Activated CD4-positive, alpha-beta memory T cell treated with anti-CD3 and anti-CD28 coated beads, Interleukin-2, amount 10 ng/mL, durations not matched to agents 7 days and 5 days (primary cell): ENCODE measurements at places on chromosomes 7 and 10.

DNA sequence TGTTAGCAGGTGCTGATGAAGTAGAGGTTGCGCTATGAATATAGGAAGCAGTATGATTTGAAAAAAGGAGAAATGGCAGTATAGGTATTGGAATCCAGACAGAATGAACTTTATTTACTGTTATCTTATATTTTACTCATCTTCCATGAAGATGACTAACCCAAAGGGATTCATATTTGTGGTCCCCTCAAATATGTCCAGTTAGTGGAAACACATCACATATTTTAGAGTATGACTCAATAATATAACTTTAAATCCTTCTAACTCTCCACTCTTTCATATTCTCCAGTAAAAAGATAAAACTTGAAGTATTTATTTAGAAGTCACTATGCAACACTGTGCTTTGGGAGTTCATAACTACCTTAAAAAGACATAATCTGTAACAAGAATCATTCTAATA is 286.5 kb upstream of the LRRTM3 start:
- no peaks in the 10 kb centered on the region for H3K27me3 ChIP-seq
- no peaks in the 10 kb centered on the region for H3K36me3 ChIP-seq
- H3K4me3 ChIP-seq, result no peak overlapping the region
- no peaks in the 10 kb centered on the region for H3K4me1 ChIP-seq
- no peak overlapping the region for H3K27ac ChIP-seq

GRCh38 chr10:104406715-104407650 is 53.4 kb downstream of the CFAP58 start:
- no peaks in the 10 kb centered on the region for H3K36me3 ChIP-seq
- no peak for DNase-seq
- H3K4me1 ChIP-seq, result no peaks in the 10 kb centered on the region
- H3K4me3 ChIP-seq, result no peak overlapping the region
- H3K27ac ChIP-seq, result no peak overlapping the region

DNA sequence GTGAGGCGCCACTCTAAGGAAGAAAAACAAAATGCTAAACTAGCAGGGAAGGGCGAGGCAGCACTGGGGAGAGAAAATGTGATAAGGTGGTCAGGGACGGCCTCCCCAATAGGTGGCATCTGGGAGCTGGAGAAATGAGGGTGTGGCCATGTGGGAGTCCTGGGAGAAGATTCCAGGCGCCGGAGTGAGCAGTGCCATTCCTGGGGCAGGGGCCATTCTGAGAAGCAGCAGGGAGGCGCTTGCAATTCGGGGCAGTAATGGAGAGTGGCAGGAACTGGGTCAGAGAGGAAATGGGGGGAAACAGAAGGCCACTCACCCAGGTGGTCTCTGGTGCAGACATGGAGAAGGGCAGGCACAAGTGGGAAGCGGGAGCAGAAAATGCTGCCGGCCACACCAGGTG is 61.8 kb upstream of the LRRC18 start:
- no peaks in the 10 kb centered on the region for H3K4me1 ChIP-seq
- DNase-seq, result no peak
- H3K27me3 ChIP-seq, result no peaks in the 10 kb centered on the region
- H3K4me3 ChIP-seq, result no peak overlapping the region

DNA sequence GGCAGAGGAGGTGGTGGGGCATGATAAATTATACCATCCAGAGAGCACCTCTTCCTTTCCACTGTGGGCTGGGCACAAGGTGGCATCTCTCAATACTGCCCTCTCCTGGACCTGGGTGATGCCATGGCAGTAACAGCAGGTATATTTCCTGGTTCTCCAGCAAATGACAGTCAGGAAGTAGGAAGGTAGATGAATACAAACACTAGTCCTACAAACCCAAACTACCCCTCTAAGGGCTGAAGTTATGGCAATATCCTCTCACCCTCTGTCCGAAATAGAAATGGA is 1004.9 kb downstream of the KCNMA1 start:
- no peaks in the 10 kb centered on the region for H3K4me1 ChIP-seq
- no peaks in the 10 kb centered on the region for H3K36me3 ChIP-seq
- H3K27me3 ChIP-seq, result no peaks in the 10 kb centered on the region
- no peak overlapping the region for H3K4me3 ChIP-seq
- H3K27ac ChIP-seq, result no peak overlapping the region
- DNase-seq, result no peak

DNA sequence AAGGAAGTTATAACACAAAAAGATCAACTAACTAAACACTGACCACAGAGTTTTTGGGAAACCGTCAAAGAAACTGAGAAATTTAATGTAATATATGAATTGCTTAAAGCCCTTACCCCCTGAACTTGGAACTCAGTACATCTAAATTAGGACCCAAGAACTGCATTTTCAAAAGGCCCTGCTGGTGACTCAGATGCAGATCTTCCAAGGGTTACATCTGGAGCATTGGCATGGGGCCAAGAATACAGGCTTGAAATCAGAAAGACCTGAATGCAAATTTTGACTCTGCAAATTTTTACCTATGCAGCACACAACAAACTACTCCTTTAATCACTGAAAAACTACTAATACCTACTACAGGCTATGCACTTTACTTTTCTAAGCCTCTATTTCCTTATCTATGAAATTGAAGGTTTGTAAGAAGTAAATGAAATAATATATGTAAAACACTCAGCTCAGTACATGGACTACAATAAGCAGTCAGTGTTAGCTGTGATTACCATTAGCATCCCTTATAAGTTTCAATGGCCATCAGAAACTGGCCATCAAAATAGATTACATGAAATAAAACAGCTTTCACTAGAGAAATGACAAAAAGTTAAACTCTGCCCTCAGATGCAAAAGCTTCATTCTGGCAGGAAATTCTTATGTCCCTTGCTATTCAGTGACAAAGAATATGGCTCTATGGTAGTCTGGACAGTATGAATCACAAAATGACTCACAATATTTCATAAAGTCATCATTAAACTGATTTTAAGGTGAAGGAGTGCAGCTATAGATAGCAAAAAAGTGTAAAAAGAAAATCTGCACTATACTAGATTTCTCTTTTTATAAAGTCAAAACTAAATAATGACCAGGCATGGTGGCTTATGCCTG is 43.6 kb downstream of the NSUN6 start:
- peaks cover 4% of the 10 kb centered on the region for H3K4me1 ChIP-seq
- no peak for DNase-seq
- H3K27ac ChIP-seq, result no peak overlapping the region
- no peaks in the 10 kb centered on the region for H3K27me3 ChIP-seq
- H3K4me3 ChIP-seq, result no peak overlapping the region
- peaks cover 39% of the 10 kb centered on the region for H3K36me3 ChIP-seq

DNA sequence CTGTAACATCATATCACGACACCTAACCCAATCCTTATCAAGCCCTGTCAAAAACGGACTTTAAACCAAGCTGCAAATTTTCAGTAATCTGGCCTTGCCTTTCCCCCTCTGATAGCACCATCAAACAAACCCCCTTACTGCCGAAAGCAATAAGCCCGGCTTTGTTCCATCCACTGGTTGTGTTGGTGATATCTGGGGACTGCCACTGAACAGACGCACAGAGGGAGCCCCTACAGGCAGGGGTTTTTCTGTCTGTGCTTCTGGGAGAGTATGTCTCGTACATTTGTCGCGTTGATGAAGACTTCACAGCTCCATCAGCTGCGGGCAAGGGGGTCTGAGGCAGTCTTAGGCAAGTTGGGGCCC is 550 bp upstream of the PLAU start:
- H3K4me1 ChIP-seq, result peaks cover 45% of the 10 kb centered on the region
- peak overlapping the region; percentile 13 for H3K27ac ChIP-seq
- peaks cover 33% of the 10 kb centered on the region for H3K27me3 ChIP-seq
- H3K36me3 ChIP-seq, result peaks cover 20% of the 10 kb centered on the region
- H3K4me3 ChIP-seq, result peak overlapping the region; percentile 65

GRCh38 chr10:5987747-5988146 is 10.4 kb upstream of the IL15RA start:
- H3K27me3 ChIP-seq, result peaks cover 13% of the 10 kb centered on the region
- peaks cover 17% of the 10 kb centered on the region for H3K36me3 ChIP-seq
- DNase-seq, result peak; percentile 7
- H3K4me3 ChIP-seq, result no peak overlapping the region
- peaks cover 16% of the 10 kb centered on the region for H3K4me1 ChIP-seq

GRCh38 chr7:152392254-152392653 is 43.5 kb downstream of the KMT2C start:
- H3K27me3 ChIP-seq, result no peaks in the 10 kb centered on the region
- no peak overlapping the region for H3K27ac ChIP-seq
- no peaks in the 10 kb centered on the region for H3K36me3 ChIP-seq
- no peak overlapping the region for H3K4me3 ChIP-seq

GRCh38 chr10:97210543-97210960 is 24.8 kb upstream of the SLIT1 start:
- H3K4me3 ChIP-seq, result no peak overlapping the region
- H3K36me3 ChIP-seq, result no peaks in the 10 kb centered on the region
- H3K27ac ChIP-seq, result no peak overlapping the region
- no peaks in the 10 kb centered on the region for H3K4me1 ChIP-seq

DNA sequence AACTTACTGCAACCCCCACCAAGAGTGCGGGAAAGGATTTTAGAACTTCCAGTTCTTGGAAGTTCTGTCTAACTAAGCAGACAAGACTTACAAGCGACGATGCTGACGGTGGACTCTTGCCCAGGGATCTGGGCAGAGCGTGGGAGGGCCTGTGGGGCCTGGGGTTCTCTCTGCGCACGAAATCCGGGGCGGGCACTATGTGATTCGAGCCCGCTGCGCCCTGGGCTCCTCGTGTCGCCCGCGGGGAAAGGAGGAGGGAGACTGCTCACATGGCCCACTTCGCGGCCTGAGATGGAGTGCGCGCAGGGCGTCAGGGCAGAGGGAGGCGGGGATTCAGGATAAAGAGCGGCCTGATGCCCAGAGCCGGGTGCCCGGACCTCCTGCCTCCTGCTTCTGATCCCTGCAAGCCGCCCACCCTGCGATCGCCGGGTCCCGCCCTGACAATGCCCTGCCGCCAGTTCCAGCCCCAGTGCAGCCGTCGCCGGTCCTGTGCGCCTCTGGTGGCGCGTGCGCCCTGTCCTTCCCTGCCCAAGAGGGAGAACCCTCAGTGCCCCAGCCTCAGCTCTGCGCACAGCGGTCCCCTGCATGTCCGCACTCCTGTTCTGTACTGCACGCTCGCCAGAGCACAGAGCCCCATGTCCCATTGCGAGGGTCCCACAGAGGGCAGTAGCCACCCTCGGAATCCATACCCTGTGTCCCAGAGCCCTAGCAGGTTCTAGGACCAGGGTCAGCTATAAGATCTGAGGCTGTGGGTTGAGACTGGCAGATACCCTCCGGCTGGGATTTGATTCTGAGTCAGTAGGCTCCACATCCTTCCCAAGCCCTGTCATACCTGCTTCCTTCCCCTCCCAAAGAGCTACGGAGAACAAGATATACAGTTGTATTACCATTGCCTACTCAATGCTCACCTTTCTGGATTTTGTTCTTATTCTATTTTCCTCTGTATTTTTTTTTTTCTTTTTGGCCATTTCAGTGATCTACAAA is 99.4 kb upstream of the TMEM106B start:
- H3K27me3 ChIP-seq, result peaks cover 33% of the 10 kb centered on the region
- peaks cover 6% of the 10 kb centered on the region for H3K4me1 ChIP-seq
- peak overlapping the region; percentile 21 for H3K4me3 ChIP-seq
- no peaks in the 10 kb centered on the region for H3K36me3 ChIP-seq
- DNase-seq, result no peak

DNA sequence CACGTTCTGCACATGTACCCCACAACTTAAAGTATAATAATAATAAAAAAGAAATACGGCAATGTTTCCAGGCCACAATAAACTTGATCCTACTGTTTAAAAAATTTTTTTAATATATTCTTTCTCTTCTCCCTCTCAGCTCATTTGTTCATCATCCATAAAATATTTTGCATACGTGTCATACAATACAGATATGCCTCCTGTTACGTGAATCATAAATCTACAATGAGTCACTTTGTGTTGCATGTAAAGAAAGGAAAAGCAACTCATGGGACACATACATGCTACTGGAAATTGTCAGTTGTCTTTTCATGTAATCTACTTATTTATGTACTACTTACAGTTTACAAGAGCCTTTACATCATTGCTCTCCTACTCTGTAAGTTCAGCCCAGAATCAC is 1.1 kb upstream of the TECTB start:
- peaks cover 12% of the 10 kb centered on the region for H3K27me3 ChIP-seq
- no peak for DNase-seq

DNA sequence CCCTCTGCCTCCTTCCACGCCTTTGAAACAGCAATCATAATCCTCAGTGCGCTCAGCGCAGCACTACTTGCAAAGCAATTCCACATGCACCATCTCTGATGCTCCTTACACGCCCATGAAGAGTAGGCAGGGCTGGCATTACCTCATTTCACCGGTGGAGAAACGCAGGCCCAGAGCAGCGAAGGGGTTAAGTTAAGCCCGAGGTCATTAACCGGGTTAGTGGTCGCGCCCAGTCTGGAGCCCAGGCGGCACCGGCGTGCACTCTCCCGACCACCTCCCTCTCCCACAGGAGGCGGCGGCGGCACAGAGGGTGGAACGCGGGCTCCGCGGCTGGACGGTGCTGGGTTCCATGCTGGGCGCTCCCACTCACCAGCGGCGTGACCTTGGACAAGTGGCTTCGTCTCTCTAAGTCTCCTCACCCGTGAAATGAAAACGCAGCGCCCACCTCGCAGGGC is 515 bp downstream of the FASTK start:
- H3K36me3 ChIP-seq, result peaks cover 26% of the 10 kb centered on the region
- H3K27me3 ChIP-seq, result peaks cover 4% of the 10 kb centered on the region
- peak overlapping the region; percentile 74 for H3K27ac ChIP-seq
- peaks cover 38% of the 10 kb centered on the region for H3K4me1 ChIP-seq

- no peak for DNase-seq
- peaks cover 3% of the 10 kb centered on the region for H3K36me3 ChIP-seq
- peaks cover 31% of the 10 kb centered on the region for H3K4me1 ChIP-seq
- no peak overlapping the region for H3K4me3 ChIP-seq
- no peaks in the 10 kb centered on the region for H3K27me3 ChIP-seq
Measured at GRCh38 chr7:138478499-138478908, 18.4 kb downstream of the TRIM24 start.

- no peak overlapping the region for H3K27ac ChIP-seq
- peaks cover 31% of the 10 kb centered on the region for H3K4me1 ChIP-seq
- DNase-seq, result no peak
- no peak overlapping the region for H3K4me3 ChIP-seq
- H3K27me3 ChIP-seq, result no peaks in the 10 kb centered on the region
Measured at GRCh38 chr10:79923145-79923544, 25.8 kb downstream of the SFTPD start.

- H3K27me3 ChIP-seq, result no peaks in the 10 kb centered on the region
- H3K4me1 ChIP-seq, result peaks cover 3% of the 10 kb centered on the region
- no peak for DNase-seq
- H3K27ac ChIP-seq, result no peak overlapping the region
- no peaks in the 10 kb centered on the region for H3K36me3 ChIP-seq
Measured at GRCh38 chr10:70295321-70295720, 11.5 kb upstream of the NPFFR1 start.

DNA sequence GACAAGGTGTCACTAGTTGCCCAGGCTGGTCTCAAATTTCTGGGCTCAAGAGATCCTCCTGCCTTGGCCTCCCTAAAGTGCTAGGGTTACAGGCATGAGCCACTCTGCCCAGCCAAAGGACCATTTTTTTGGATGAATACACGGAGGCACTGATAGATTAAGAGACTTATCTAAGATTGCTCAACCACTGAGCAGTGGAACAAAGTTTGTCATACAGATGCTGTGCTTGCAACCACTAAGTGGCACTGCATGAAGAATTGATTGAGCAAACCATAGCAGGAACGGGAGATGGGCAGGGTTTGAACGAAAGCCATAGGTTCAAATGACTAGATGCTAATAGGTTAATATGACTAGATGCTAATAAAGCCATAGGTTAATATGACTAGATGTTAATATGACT is 61.1 kb downstream of the EBLN1 start:
- H3K27me3 ChIP-seq, result peaks cover 8% of the 10 kb centered on the region
- H3K27ac ChIP-seq, result no peak overlapping the region
- no peaks in the 10 kb centered on the region for H3K36me3 ChIP-seq
- DNase-seq, result no peak

- no peaks in the 10 kb centered on the region for H3K27me3 ChIP-seq
- peaks cover 26% of the 10 kb centered on the region for H3K4me1 ChIP-seq
- peak overlapping the region; percentile 97 for H3K27ac ChIP-seq
- H3K4me3 ChIP-seq, result peak overlapping the region; percentile 71
Measured at GRCh38 chr7:74093671-74094223, 10.1 kb downstream of the LIMK1 start.
